ENCODE measurements at places on chromosomes 2 and 18.
A peak's percentile ranks its signal among the peaks of the same experiment; 100 is the strongest.

- no peak for DNase-seq
These were observed 391.2 kb downstream of the PTPRM start for GRCh38 chr18:7958081-7958896.

GRCh38 chr2:23589739-23590138, 204.8 kb downstream of the KLHL29 start:
- no peak for DNase-seq

- no peak for DNase-seq
These were observed 110.2 kb upstream of the NOSTRIN start for GRCh38 chr2:168692132-168692744.

DNA sequence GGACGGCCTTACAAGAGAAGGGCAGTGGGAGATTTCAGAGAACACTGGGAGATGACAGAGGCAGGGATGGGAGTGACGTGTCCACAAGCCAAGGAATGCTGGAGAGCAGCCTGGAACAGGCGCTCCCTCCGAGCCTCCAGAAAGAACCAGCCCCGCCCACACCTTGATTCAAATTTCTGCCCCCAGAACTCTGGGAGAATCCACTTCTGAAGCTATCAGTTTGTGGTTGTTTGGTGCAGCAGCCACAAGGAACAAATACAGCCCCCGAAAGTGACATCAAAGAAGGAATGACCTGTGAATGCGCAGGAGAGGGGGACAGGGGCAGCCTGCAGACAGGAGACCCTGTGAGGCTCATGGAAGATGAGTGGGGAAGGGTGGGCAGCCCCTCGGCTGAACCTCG, 67.3 kb downstream of the TWIST2 start:
- no peak for DNase-seq

GRCh38 chr2:217929272-217929671, 73.5 kb downstream of the TNS1 start:
- DNase-seq, result peak; percentile 15
